Smooth muscle cell of the coronary artery (primary cell): ENCODE measurements at places on chromosomes 1 and 21. TPM values are rescaled to one million over a fixed set of nuclear protein-coding genes. Genes with fewer than 3 reads are reported as not detected.

HES4 gene
- 1.9 and 19.8 TPM in 2 replicates for total RNA-seq

MAP1LC3C gene
- total RNA-seq = 0.70 TPM in 1 of 2 replicates, not detected in the other

IL20 gene
- total RNA-seq = not detected in 2 replicates

SPRR2F gene
- total RNA-seq = not detected in 2 replicates

SLC44A3 gene
- total RNA-seq = 0.23 and 6.1 TPM in 2 replicates

TMCC2 gene
- total RNA-seq = 1.4 and 2.3 TPM in 2 replicates

PSRC1 gene
- 2.5 and 4.7 TPM in 2 replicates for total RNA-seq

MMP23B gene
- total RNA-seq = 2.1 and 4.7 TPM in 2 replicates

TAS1R2 gene
- total RNA-seq = not detected in 2 replicates

MRPL37 gene
- 25.7 and 47.0 TPM in 2 replicates for total RNA-seq

CFAP107 gene
- total RNA-seq = not detected in 2 replicates

KCNK2 gene
- 24.9 TPM in 1 of 2 replicates, not detected in the other for total RNA-seq

C4BPB gene
- total RNA-seq = not detected in 2 replicates

NHLH1 gene
- total RNA-seq = not detected in 2 replicates

CTH gene
- 2.6 and 2.7 TPM in 2 replicates for total RNA-seq

LCE3D gene
- total RNA-seq = not detected in 2 replicates

SLC2A1 gene
- 43.1 and 92.6 TPM in 2 replicates for total RNA-seq

KRTAP19-3 gene
- total RNA-seq = not detected in 2 replicates

LCE1E gene
- not detected in 2 replicates for total RNA-seq

AJAP1 gene
- total RNA-seq = under 0.01 TPM in 1 of 2 replicates, not detected in the other

WNT3A gene
- total RNA-seq = not detected in 2 replicates

SYT2 gene
- total RNA-seq = not detected in 2 replicates

RASSF5 gene
- total RNA-seq = 0.30 and 2.2 TPM in 2 replicates

LEPROT gene
- 34.6 and 39.2 TPM in 2 replicates for total RNA-seq

LCE1A gene
- total RNA-seq = not detected in 2 replicates

E2F2 gene
- total RNA-seq = 0.15 TPM in 1 of 2 replicates, not detected in the other

ARHGAP30 gene
- total RNA-seq = under 0.01 TPM in 1 of 2 replicates, not detected in the other

ECM1 gene
- 7.6 and 8.4 TPM in 2 replicates for total RNA-seq

FALEC gene
- total RNA-seq = 0.23 and 0.70 TPM in 2 replicates

AZIN2 gene
- 4.8 and 10.2 TPM in 2 replicates for total RNA-seq

ASTN1 gene
- total RNA-seq = not detected in 2 replicates

C1orf94 gene
- not detected in 2 replicates for total RNA-seq

VASH2 gene
- total RNA-seq = 0.30 and 0.94 TPM in 2 replicates
